Activated CD8-positive, alpha-beta memory T cell treated with anti-CD3 and anti-CD28 coated beads, Interleukin-2, amount 50 U/mL, for 48 hours (primary cell): ENCODE measurements at places on chromosomes 11 and 22.

GRCh38 chr11:65314501-65315203 lies at the start of gene CDC42EP2:
CDC42EP2 (plus strand) TSS chr11:65314866; CDS start chr11:65320899, 6,033 bp downstream.
- peak; percentile 86 for DNase-seq

DNA sequence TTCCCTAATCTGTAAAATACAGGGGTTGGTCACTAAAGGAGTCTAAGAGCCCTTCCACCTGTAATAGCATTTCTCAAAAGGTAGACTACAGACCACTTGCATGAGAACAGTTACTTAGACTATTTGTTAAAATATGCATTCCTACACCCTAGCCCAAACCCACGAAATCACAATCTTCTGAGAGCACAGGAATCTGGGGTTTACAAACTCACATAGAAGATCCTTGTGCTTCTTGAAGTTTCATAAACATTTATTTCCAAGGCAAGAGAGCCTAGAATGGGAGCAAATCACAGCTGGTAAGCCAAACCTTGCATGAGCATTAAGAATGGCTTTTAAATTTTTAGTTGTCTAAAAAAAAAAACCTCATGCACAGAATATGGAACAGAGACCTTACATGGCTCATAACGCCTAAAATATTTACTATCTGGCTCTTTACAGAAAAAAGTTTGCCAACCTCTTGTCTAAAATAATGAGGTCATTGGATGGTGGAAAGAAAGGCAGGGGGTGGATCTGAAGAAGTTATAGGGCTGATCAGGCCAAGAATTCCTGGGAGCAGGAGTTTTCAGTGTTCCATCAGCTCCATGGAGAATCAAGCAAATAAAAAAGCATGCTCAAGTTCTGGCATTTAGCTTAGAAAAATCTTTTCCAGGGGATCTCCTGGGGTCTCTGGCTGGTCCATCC lies 133.4 kb downstream of the CCDC34 start:
- no peak for DNase-seq

DNA sequence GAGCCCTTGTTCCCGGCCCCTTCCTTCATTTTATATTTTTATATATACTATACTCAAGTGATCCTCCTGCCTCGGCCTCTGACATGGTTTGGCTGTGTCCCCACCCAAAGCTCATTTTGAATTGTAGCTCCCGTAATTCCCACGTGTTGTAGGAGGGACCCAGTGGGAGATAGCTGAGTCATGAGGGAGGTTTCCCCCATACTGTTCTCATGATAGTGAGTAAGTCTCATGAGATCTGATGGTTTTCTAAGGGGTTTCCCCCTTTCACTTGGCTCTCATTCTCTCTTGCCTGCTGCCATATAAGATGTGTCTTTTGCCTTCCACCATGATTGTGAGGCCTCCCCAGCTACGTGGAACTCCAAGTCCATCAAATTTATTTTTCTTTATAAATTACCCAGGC lies 7.2 kb upstream of the ZNF280A start:
- DNase-seq = no peak

- DNase-seq = no peak
Observed at GRCh38 chr22:27537501-27537900, 264.1 kb downstream of the MN1 start.

DNA sequence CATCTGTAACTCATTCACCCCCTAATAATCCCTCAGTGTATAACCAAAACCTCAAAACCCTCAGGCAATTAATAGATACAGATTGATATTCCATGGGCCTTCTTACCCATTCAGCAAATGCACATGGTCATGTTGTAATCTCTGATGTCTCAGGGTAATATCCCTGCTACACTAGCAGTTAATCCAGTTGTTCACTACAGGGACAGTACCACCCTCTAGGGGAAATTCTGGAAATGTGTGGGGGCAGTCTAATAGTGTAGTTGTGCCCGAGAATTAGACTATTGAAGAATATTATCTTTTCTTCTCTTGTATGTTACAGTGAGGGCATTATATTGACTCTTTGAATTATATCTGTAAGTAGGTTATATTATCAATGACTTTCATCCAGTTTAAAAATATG lies 175.4 kb downstream of the CWF19L2 start:
- DNase-seq = no peak

DNA sequence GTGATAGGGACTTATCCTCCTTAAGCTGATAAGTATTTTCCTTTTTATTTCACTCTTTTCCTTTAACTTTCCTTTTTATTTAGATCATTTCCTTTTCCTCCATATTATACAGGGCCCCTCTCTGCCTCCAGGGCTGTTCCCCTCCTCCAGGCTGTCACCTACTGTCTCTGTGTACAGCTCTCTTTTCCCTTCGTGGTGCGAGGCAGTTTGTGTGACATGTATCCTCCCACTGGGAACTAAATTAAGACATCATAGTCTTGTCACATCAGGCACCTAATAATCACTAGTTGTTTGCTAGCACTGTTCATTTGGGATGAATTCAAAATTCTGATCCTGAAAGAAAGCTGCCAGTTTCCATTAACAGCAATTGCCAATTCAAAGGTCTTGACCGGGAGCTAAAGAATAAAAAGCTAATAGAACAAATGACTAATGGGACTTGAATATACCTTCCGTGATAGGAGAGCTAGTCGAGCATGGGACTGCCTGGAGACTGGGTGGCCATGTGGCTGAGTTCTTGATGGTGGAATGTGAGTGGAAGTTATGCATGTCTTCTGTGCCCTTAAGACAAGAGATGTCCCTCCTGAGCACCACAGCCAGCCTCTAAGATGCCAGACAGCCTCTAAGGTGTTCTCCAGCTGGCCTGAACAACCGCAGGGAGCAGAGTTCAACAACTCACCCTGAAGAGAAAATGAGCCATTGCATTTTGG lies 77.7 kb upstream of the LRRC55 start:
- DNase-seq = no peak

GRCh38 chr11:118921929-118922744 lies 3.6 kb downstream of the BCL9L start:
- peak; percentile 57 for DNase-seq

GRCh38 chr11:66467756-66468155 lies 1.1 kb downstream of the PELI3 start:
- no peak for DNase-seq

GRCh38 chr11:15870911-15871310 lies 485.4 kb downstream of the SOX6 start:
- no peak for DNase-seq

- no peak for DNase-seq
Observed at GRCh38 chr11:121024989-121025388, 1.1 kb downstream of the TBCEL start.
